DMS 273 treated with DMSO at 0.1 percent for 48 hours (cell line): ENCODE measurements at places on chromosomes 5 and 9.

DNA sequence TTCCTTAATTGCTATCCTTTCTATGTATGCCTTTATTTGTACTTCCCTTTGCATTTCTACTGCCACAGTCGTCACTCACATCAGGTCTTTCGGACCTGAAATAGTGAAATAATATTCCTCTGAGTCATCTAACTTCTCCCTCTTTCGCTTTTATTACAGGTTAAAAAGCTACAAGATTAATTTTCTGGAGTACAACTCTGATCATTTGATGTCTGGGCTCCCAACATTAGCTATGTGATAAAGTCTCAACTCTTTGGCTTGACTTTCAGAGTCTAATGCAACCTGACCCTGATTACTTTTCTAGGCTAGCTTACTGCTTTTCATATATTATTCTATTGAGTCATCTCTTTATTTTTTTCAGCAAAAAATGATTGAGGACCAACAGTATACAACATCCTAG, 638.8 kb upstream of the WWC1 start:
- no peak for DNase-seq

DNA sequence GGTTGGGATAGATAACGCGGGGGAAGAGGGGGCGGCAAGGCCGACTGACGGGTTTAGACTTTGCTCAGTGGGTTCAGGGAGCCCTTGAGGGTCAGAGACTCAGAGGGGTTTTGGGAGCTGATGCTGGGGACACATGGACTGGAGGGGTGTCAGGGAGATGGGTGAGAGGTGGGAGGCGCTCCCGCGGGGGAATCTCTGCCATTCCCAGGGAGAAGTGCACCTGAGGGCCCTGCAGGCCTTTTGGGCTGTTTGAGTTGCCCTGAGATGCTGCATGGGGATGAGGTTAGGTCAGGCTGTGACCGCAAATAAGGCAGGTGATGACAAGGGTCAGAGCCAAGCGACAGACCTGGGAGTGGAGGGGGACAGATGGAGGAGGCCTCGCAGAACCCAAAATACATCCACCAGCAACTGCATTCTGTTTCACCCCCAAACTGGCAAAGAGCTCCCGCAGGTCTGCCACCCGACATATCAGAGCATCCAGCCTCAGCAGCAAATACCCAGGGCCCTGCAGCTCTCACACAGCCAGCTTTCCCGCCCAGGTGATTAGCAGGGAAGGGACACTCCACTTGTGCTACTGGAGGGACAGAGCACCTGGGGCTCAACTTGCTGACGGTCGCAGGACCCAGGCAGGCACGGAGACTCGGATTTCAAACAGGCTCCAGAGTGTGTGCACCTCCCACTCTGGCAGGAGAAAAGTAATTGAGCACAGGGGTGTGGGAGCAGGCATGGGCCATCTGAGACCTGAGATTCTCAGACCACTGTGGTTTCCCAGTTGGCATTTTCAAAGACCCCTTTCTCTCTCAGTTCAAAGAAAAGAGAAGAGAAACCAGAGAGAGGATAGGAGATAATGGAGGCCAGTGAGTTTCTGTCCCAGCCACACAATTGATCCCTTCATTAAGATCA, 26.4 kb downstream of the TMOD1 start:
- DNase-seq = no peak

DNA sequence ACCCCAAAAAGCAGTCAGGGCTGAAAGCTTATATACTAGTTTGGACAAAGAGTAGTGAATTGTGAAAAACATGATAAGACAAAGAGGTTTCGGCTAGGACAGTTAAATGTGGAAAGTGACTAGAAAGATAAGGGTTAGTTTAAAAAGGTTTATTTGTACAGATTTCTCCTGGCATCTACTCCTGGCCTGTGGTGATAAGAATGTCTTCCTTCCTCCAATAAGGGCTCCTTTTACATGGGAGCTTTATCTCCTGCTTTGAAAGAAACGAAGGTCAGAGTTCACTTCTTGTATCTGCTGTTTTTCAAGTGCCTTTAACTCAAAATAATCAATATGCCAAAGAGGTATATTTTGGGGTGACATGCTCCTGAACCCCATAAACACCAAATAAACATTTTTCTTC, 776.1 kb upstream of the COX7C start:
- no peak for DNase-seq

DNA sequence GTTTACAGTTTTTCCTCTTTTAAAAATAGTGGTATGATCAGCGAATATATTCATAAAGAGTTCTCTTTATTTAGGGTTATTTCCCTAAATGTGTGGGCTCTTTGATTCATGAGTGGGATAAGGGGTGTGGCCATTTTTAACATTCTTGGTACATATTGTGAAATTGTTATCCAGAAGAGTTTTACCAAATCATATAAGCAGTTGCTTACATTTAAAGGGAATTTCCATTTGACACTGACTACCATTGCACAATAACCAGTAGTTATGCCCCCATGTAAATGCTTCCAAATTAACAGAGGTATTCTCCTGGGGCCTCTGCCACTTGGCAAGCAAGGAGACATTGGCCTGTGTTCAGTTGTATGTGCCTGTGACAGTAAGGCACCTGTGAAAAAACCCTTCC, 27.2 kb downstream of the SLC25A48 start:
- no peak for DNase-seq

GRCh38 chr9:124343533-124344290, 71.5 kb downstream of the PSMB7 start:
- no peak for DNase-seq

GRCh38 chr5:172775326-172776234, 4.6 kb upstream of the DUSP1 start:
- no peak for DNase-seq

GRCh38 chr9:86925686-86926085, 21.6 kb downstream of the GAS1 start:
- DNase-seq = no peak

- DNase-seq = no peak
These were observed 1.0 kb upstream of the CDH6 start for GRCh38 chr5:31192442-31192841.

GRCh38 chr5:142866563-142867275, 96.5 kb downstream of the ARHGAP26 start:
- peak; percentile 32 for DNase-seq

- DNase-seq = no peak
These were observed 6.0 kb downstream of the DMRT1 start for GRCh38 chr9:847505-847904.

DNA sequence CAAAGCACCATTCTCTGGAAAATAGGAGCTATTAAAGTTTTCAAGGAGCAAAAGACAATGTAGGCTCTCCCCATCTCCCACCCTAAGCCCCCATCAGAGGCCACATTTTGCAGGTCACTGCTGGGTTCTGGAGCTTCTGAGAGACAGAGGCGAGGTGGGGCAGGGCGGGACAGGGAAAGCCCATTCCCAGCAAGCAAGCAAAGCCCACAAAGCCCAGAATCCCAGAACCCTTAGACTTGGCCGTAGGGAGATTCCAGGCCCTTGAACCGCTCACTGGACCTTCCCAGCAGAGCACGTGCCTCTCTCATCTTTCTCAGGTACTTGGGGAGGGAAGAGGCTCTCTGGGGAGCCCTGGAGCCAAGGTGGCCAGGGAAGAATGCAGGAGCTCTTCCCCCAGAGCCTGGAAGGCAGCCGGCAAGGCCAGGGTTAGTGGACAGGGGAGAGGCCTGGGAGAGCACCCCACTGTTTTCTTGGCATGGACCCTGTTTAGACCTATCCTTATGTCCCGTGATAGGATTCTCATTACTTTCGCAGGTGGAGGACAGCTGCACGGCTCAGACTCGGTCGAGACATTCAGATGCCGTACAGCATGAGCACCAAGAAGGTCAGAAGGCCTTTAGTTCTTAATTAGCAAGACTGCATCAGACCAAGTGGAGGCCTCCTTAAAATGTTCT, 52.4 kb downstream of the ZNF354C start:
- no peak for DNase-seq

DNA sequence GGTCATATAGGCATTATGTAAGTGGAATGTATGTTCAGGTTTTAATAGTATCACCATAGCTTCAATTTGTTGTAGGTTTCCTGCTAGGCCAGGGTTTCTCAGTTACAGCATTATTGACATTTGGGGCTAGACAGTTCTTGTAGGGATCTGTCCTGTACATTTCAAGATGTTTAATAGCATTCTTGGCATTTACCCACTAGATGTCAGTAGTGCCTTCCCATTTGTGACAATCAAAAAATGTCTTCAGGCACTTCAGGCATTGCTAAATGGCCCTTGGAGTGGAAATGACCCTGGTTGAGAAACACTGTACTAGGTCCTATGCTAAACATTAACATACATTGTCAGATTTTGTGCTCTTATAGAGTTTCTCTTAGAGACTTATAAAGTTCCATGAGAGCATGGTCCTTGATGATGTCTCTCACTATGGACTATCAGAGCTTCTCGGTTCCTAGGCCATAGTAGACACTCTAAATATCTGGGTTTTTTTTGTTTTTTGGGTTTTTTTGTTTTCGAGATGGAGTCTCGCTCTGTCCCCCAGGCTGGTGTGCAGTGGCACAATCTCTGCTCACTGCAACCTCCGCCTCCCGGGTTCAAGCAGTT, 1.4 kb downstream of the KIF20A start:
- peak; percentile 35 for DNase-seq

DNA sequence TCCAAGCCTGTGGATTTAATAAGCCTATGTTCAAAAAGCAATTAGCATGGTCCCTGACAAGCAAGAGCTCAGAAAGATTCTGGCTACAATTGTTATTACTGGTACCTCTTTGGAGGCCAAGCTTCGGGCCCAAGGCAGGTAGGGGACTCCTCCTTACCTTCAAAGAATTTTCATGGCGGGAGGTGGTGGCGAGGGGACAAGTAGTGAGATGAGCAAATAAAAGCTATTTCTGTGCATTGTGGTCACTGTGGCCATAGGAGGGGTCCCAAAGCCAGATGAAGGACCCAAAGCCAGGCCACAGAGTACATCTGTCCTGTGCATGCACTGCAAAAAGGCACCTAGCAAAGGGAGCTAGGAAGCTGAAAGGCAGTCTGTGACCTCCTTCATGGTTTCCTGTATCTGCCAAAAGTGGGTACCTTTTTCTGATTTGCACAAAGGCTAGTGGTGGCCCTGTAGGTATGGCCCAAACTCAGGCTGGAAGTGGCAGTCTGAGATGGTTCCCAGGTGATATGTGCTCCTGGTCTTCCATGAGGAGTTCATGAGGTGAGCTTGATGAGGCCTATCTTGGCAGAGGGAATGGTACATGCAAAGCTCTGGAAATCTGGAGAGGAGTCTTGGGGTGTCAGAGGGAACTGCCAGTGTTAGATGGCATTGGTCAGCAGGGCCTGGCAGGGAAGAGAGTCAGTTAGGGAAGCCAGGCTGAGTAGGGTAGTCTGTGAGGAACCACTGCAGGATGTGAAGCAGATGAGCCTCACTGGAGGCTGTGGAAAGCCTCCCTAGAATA, 3.3 kb upstream of the CXXC5 start:
- no peak for DNase-seq

DNA sequence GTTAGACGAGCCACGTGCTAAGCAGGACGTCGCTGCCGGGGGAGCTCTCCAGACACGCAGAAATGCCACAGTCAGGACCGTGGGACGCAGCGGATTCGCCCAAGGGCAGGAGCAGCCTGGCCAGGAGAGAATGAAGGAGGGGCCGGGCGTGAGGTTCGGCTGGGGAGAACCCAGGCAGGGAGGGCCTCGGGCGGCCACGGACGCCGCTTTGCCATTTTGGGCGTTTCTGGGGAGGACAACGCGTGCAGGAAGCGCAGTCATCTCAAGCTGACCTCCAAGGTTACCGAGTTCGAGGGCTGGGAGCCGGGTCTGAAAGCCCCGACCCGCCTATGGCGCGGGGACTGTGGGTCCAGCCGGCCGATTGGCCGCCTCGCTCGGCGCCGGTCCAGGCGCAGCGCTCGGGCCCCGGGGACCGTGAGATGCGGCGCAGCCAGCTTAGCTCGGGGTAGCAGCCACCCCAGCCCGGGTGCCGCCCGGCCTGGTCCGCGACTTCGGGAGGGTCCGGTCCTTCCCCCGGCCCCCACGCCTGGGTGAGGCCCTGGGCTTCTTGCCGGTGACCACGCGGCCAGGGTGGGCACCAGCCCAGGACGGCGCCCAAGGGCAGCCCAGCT, 760 bp upstream of the MAN1B1 start:
- DNase-seq = no peak

DNA sequence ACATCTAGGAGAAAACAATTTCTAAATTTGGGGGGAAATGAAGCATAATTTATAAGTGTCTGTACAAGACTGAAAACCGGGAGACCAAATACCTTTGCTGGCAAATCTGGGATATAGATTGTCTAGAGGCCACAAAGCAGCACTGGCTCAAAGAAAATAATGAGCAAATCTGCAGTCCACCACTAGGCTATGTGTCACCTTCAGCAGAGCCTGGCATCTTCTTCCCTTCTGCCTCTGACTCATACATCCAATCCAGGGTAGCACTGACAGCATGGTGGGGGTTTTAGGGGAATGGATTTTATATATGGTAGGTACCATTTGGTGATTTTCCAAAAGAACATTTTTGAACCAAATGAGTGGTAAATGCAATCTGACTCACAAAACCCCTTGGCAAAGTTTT, 12.8 kb downstream of the FAM81B start:
- DNase-seq = no peak

DNA sequence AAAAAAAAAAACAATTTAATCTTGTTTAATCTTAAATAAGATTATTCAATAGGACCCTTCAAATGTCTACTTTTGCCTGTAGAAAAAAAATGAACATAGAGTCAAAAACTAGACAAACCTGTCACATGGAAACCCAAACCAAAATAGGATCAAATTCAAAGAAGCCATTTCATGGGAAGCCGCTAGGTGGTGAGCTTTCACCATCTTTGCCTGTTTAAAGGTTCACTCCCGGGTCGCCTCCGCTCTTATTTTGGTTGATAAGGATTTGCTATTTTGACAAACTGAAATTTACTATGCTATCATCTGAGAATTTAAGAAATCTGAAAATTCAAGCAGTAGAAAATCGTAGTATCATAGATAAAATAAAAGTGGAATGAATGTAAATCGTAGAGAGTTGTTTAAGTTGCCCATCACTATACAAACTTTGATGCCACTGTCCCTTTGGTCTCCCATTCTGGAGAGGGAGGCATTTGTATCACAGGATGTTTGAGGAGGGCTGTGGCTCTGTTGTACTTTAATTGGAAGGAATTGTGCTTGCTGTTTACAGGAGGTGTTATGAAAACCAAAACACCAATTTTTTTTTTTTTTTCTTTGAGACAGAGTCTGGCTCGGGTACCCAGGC, 43.5 kb upstream of the DNAH5 start:
- DNase-seq = peak; percentile 25

DNA sequence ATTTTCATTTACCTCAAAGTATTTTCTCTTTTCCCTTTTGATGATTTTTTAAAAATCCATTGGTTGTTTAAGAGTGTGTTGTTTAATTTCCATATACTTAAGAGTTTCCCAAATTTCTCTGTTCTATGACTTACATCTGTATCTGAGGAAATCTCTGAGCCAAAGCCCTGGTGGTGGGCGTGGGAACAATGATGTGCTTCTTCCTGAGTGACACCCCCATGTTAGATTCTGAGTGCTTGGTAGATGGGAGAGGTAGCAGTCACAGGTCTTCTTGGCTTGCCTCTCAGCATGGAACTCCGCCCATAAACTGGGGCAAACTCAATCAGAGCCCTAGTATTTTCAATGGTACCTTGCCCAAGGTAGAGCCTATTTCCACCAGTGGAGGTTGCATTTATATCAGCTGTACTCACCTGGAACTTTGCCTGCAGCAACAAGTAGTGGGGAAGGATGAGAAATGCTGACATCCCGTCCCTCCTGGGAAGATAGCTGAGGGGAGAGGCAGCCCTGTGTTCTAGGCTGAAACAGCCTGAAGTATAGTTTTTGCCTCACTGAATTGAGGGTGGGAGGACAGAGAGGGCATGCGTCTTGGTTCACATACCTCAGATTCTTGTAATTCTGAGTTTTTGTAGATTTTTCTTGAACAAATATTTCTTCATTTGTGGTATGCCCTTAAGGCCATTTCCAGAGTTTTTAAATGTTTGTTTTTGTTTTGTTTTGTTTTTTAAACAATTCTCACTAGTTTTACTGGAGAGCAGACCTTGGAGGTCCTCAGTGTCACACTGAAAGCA, 26.4 kb downstream of the C9orf43 start:
- no peak for DNase-seq
